ENCODE measurements at places on chromosomes 3 and 15.

DNA sequence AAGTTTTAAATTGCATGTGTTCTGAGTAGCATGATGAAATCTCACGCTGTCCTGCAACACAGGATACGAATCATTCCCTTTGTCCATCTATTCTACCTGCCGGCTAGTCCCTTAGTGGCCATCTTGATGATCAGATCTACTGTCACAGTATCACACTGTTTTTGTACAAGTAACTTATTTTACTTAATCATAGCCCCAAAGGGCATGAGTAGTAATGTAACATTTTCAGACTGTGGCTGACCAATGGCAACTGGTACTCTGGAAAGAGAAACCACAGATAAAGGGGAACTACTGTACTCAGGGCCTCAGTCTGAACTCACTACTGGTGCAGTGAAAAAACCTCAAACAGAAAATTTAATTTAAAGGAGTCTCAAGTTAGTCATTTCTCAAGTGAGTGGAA is 127.3 kb upstream of the MRPL3 start:
- no peak for DNase-seq

- DNase-seq: no peak
Observed at GRCh38 chr3:193978030-193978429, 157.9 kb upstream of the HES1 start.

DNA sequence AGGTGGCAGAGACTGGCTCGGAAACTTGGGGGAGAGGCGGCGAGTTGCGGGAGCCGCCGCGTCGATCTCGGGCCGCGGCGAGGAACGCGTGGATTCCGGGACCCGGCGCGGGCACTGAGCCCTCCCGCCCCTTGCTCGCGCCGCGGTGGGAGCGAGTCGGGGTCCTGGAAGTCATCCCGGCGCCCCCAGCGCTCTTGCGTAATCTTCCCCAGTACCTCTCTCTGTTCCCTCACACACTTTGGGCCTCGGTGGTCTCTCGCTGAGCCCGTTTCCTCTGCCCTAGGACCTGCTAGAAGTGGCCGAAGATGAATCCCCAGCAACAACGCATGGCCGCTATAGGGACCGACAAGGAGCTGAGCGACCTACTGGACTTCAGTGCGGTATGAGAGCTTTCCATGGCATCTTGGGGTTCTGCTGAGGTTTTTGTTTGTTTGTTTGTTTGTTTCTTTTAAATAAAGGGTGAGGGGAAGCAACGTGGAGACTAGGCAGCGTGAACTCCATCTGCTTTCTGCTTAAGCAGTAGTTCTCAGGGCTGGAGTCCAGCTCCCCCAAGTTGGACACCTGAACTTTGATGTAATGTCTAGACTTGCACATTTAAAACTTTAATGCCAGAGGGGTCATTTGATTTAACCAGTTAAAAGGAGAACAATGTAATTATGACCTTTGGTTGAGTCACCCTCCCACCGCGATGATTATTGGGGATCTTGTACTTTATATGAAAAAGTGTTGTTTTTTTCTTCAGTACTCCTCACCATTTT is 1.3 kb downstream of the TCF12 start:
- peak; percentile 11 for DNase-seq

DNA sequence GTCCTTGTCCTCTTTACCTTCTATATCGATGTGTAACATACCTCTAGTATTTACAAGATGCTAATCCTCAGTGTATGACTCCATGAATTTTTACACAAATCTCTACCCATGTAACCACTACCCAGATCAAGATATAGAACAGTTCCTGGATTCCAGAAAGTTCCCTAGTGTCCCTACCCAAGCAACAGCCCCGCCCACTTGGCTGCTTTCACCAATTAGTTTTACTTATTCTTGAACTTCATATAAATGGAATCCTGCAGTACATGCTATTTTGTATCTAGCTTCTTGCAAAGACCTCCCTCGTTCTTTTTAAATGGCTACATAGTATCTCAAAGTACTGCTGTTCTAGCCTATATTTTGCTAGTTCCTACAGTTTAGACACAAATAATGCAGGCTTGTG is 33.0 kb downstream of the CD276 start:
- DNase-seq: no peak

GRCh38 chr3:180430896-180431295 is 171.1 kb upstream of the TTC14 start:
- no peak for DNase-seq

GRCh38 chr3:107272471-107272870 is 104.8 kb upstream of the CCDC54 start:
- no peak for DNase-seq

DNA sequence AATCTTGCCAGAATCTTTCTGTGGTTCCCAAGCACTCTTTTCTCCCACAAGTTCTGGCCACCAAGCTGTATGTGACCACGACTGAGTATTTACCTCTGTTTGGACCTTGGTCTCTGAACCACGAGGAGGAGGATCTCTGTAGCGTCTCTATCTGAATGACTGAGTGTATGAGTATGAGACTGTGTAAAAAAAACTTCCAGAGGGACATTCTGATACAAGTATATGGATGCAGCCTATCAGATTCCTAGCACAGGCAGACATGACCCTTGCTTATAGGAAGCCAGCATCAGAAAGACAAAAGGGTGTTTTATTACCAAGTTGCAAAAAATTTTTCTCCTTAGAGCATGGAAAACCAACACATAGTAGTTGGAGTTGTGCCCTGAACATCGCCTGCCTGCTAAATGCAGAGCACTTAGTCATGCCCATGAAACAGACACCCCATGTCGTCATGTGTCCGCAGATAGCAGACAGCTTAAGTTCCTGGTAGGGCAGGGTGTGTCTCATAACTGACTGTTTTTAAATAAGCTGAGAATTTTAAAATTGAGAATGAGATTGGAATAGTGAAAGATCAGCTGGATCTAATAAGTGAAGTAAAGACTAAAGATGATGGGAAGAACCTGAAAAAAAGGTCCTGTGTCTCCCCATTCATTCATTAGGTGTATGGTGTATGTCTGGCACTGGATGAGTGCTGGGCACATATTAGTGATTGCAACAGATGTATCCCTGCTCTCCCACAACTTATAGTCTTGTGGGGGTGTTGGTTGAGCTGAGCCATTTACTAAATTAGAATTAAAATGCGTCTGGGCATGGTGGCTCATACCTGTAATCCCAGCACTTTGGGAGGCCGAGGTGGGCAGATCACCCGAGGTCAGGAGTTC is 30.9 kb downstream of the DAG1 start:
- DNase-seq: no peak

GRCh38 chr3:52197499-52197841 is 490 bp upstream of the ALAS1 start:
- DNase-seq: no peak

All from NCI-H2081 (cell line).